ENCODE measurements at places on chromosomes 12 and 14.

GRCh38 chr14:29569194-29569593, 358.5 kb downstream of the PRKD1 start:
- DNase-seq = no peak

DNA sequence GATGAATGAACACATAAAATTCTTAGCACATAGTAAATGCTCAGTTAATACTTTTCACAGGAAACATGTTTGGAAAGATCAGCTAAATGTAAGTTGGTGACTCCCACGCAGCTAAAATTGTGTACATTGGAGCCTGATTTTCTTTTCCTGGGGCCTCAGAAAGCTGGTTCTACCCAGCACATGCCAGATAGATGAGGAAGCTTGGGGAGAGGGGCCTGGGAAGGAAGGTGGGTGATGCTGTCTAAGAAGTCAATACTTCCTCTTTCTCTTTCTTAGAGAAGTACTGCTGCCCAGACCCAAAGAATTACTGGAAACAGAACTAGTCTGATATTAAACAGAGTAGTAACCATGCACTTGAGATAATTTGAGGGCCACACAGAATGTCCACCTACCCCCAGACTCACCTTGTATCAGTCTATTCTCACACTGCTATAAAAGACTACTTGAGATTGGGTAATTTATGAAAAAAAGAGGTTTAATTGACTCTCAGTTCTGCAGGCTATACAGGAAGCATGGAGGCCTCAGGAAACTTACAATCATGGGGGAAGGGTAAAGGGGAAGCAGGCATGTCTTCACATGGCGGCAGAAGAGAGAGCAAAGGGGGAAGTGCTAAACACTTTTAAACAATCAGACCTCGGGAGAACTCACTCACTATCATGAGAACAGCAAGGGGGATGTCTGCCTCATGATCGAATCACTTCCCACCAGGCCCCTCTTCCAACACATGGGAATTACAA, 123.3 kb upstream of the MED13L start:
- no peak for DNase-seq

- DNase-seq = no peak
Observed at GRCh38 chr12:52223406-52224039, 9.5 kb upstream of the KRT7 start.

- no peak for DNase-seq
Observed at GRCh38 chr12:57296291-57296690, 45.3 kb upstream of the STAC3 start.

DNA sequence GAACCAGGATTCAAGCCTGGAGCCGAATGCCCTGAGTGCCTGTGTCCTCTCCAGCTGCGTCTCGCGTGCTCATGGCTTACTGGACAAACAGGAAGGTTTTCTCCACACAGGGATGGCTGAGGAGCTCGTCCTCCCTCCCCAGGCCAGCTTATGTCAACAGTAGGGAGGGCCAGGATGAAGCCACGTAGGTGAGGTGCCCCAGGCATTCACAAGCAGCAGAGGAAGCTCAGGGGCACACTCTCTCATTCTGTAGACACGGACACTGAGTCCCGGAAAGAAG, 49.3 kb downstream of the TRPV4 start:
- no peak for DNase-seq

- no peak for DNase-seq
Observed at GRCh38 chr14:71086567-71086966, 179.3 kb downstream of the PCNX1 start.

DNA sequence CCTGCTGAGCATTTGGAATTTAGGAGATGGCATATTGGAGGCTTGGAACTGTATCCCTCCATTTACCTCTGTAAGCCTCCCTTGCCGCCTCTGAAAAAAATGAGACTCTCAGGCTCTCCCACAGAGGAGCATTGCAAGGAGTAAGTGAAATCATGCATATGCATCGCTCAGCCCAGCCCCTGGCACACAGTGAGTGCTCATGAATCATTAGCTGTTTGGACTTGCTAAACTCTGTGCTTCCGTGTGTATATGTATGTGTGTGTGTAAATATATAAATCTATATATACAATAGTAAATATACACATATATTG, 17.1 kb upstream of the TBX3 start:
- no peak for DNase-seq

DNA sequence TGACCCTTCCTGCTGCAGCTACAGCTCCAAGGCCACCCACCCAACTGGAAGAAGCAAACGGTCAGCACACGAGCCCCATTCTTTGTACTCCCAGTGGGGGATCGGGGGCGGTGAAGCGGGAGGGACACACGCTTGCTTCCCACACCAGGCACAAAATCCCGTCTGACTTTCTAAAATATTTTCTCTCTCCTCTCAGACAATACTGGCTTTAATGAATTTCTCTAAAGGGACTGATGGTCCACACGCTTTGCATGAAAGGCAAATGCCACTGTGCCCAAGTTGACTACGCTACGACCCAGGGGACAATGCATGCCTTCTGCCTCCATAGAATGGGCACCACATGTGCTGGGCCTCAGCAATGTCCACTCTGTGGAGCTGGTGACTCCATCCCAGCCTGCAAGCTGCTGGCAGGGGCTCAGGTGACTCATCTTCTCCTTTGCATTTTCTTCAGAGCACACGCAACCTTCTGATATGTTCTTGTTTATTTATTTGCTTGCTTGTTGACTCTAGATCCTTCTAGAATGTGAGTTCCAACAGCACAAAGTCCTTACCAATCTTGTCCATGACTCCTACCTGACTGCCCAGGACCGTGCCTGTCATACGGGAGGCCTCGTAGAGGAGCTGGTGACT, 15.6 kb downstream of the SYNE3 start:
- DNase-seq = no peak

- no peak for DNase-seq
Observed at GRCh38 chr12:15322164-15323061, at the start of gene PTPRO. Gene PTPRO, plus strand, starts transcription at chr12:15322508.

GRCh38 chr14:36428350-36428749, 91.7 kb downstream of the NKX2-1 start:
- no peak for DNase-seq

- DNase-seq = no peak
Observed at GRCh38 chr14:78170203-78170602, at the start of gene NRXN3. Gene NRXN3, plus strand, starts transcription at chr14:78170373. Its CDS starts 72,721 bp downstream, at chr14:78243094.

DNA sequence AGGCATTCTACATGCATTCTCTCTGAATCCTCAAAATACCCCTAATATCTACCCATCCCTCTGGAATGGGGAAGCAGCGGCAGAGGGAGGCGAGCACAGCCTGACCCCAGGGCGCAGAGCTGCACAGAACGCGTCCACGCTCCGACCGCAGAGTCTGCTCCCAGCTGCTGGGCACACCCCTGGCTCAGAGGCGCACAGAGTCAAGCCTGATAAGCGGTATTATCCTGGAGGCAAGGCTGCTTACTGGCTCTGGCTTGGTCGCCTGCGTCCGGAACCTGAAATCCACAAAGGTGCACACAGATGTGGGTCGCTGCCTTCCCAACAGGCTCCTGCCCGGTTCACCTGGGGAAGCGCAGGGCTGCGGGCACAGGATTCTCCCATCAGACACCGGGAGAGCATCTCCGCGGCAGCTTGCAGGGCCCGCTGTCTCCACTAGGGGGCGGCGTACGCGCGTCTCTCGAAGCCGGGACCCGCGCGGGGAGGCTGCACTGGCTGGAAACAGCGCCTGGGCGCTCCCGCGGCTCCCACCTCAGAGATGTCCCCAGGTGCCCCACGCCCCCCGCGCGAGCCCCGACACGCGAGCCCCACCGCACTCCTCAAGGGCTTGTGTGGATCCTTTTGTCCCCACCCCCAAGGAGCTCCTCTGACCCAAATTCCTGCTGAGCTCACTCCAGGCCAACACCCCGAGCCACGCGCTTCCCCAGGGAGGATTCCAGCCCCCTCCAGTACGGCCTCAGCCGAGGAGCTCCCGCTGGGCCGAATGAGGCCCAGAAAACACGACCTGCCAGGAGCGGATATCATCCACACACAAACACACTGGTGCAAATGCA, 120.1 kb upstream of the FZD10 start:
- no peak for DNase-seq

DNA sequence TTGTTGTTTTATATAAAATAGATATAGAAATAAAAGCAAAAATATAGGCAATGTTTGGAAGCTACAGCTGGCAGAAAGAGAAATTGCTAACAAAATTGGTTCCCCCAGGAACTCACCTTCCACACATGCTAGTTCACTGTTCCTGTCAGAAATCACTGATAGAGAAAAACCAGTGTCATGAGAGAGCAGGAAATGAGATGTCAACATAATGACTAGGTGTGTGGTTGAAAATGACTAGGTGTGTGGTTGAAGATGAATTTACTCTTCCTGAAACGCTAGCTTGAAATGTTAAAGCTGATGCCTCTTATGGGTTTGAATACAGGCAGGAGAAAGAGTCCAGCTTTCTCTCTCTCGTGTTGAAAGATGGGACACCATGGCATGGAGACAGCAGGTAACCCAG, 216.3 kb downstream of the C12orf42 start:
- DNase-seq = no peak

GRCh38 chr12:31590642-31591379, at the start of gene DENND5B:
Gene DENND5B, minus strand, starts transcription at chr12:31591136. Its CDS starts 304 bp downstream, at chr12:31590832.
- no peak for DNase-seq

DNA sequence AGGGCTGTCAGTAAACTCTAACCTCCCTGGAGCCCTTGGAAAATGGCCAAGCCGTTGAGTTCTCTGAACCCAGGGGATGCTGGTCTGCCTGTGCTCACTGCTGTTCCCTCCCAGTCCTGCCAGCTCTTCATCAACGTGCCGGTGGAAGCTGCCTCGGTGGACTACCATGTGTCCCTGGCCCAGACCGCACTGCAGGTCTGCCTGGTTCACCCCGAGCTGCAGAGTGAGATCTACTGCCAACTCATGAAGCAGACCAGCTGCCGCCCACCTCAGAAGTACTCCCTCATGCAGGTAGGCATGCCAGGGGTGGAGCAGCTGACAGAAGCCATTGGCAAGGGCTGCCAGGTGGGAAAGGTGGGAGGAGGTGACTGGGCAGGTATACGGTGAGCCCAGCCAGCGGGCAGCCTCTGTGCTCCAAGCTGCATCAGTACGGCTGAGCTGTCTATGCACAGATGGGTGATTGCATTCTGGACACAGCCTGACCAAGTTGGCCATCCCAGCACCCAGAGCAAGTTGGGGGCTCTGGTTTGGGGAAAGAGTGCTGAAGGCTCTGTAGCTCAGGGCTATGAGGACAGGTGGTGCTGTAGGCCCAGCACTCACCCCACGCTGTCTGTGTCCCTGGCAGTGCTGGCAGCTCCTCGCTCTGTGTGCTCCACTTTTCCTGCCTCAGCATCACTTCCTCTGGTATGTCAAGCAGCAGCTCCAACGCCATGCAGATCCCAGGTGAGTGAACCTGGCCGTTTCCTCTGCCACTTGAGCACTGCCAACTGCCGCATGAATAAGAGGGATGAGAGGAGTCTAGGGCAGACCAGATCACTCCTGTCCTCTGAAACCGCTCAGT, 21.9 kb downstream of the PIGH start:
- no peak for DNase-seq

GRCh38 chr12:12210983-12211382, 55.9 kb downstream of the LRP6 start:
- no peak for DNase-seq

DNA sequence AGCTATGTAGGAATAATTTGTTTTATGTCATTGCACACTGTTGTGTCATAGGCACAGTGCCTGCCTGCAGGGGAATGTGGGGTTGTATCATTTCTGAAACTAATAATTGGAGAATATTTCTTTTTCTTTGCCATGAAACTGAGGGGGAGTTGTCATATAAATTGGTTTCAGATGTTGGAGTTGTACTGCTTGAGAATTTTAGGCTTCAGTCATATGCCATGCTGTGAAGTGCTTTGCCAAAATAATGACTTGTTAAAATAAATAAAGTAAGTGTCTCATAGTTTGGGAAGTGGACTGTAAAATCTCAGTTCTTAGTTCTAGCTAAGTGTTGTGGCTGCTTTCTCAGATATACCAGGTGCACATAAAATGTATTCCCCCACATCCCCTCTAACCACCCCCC, 116.8 kb downstream of the DAAM1 start:
- DNase-seq = no peak

DNA sequence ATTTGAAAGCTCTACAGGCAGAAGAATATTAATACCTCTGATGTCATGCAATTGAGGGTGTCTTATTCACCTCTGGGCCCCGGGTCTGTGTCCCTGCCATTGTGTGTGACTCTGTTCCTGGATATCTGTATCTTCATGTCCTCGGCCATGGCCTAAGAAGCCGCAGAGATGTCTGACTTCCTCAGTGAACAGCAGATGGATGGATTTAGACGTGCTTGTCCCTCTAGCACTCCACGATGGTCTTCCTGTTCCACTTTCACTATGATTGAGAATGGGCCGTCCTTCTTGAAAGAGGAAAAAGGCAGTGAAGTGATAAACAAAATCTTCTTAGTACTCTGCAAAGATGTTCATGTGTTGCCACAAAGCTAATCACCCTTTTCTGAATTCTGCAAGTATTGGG, 217.4 kb downstream of the SLC41A2 start:
- no peak for DNase-seq

- no peak for DNase-seq
Observed at GRCh38 chr14:68966872-68967301, 12.2 kb downstream of the ACTN1 start.

DNA sequence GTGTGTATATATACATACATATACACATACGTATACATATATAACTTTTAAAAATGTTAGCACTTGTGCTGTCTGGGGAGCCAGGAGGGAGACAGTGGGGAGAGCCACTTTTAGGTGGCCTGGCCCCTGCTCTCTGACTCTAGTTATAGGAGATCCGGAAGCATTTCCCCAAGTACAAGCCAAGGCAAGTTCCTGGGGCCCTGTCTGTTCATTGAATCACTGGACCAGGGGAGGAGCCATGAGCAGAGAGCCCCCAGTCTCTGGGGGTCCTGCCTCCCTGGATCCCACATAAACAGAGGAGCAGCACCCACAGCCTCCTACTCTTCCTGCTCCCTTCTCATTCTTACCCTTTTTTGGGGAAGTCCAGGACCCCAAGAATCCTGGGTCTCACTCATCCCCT, 45.4 kb upstream of the TMED10 start:
- DNase-seq = no peak

DNA sequence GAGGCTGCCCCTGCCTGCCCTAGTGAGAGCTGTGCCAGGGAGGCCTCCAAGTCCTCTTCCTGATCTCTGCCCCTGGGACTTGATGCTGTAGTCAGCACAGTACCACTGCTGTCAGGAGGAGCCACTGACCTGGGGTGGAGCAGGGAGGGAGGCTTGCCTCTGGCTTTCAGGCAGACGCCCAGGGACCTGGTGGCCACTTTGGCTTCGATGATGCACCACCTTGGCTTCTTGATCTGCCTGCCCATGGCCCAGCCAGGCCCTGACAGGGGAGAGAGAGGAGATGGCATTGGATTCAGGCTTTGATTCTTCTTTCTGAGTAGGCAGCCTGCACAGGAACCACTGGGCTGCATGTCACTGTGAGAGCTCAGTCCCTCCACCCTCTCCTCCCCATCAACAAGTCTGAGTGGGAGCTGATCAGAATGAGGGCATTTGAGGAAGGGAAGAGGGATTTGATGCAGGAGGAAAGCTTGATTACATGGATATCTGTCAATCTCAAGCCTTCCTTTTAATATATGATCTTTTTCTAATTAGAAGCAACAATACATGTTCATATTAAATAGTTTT, 24.7 kb downstream of the TMEM63C start:
- no peak for DNase-seq
